ENCODE measurements at places on chromosomes 16 and 17. TPM values are rescaled to one million over a fixed set of nuclear protein-coding genes. Genes with fewer than 3 reads are reported as not detected.

The KRT33B gene
- not detected for total RNA-seq

The TAT gene
- total RNA-seq: 0.66 TPM

The MYH13 gene
- total RNA-seq: not detected

The CTF1 gene
- 0.38 TPM for total RNA-seq

- no peak for DNase-seq
Observed at GRCh38 chr16:1863681-1864460, 8.1 kb downstream of the MEIOB start.

Measured in T-cell (primary cell).